Stimulated activated CD8-positive, alpha-beta memory T cell treated with anti-CD3 and anti-CD28 coated beads, Interleukin-15, amount 100 ng/mL, for 24 hours (primary cell): ENCODE measurements at places on chromosomes 1 and 21.

DNA sequence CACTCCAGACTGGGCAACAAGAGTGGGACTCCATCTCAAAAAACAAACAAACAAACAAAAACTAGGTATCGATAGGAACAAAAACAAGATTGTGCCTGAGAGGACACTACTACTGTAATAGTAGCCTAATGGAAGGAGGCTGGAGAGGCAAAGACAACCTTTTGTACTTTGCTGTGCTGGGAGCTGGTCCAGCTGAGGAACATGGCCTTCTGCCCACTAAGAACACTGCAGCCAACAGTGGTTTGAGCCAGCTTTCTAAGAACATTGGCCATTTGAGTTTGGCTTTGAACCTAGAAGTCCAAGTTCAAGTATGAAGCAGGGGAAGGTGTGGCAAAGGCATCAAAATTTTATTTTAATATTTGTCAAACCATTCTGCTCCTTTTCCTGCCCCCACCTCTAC, 22.7 kb upstream of the RGS8 start:
- no peak for DNase-seq

- DNase-seq: no peak
Observed at GRCh38 chr1:237141502-237141901, 99.5 kb downstream of the RYR2 start.

- DNase-seq: no peak
Observed at GRCh38 chr1:212346601-212347000, 61.4 kb downstream of the PPP2R5A start.

DNA sequence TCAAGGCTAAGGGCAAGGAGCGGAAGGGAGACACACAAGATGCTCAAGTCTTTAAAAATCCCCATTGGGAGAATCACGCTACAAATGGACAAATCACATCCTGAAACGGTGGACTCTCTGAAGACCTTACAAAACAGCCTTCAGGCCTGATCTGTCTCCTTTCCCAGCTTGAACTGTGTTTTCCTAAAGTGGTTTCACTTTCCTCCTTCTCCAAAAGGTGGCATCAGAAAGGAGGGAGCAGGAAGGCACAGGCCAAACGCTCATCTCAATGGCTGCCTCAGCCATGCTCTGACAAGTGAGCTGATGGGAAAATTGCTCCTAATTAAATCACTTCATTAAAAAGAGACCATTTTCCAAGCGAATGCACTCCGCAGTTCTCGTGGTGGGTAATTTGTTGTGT, 47.7 kb downstream of the UTP25 start:
- DNase-seq: no peak

- DNase-seq: no peak
Observed at GRCh38 chr21:43905726-43906455, 40.9 kb downstream of the AGPAT3 start.

GRCh38 chr1:25672763-25673409, 56.3 kb downstream of the MAN1C1 start:
- DNase-seq: no peak

- no peak for DNase-seq
Observed at GRCh38 chr1:230797942-230798365, 50.8 kb downstream of the CAPN9 start.

DNA sequence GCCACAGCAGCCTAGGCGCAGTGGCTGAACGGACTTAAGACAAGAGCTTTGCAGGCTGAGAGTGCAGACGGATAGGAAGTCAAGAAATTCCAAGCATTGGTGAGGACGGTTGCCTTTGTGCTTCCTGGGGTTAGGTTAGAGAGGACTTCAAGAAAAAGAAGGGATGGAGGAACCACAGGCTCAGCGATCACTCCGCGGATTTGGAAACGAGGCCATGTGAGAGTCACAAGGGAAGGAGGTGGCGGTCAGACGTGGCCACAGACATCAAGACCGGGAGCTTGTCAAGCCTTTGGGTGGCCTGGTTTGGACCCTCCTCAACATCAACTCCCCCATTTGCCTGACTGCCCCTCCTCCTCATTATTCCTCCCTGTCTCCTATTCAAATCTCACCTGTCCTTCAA, 62.3 kb downstream of the NID1 start:
- DNase-seq: no peak

GRCh38 chr1:119981986-119982815, 85.9 kb upstream of the ADAM30 start:
- DNase-seq: no peak

DNA sequence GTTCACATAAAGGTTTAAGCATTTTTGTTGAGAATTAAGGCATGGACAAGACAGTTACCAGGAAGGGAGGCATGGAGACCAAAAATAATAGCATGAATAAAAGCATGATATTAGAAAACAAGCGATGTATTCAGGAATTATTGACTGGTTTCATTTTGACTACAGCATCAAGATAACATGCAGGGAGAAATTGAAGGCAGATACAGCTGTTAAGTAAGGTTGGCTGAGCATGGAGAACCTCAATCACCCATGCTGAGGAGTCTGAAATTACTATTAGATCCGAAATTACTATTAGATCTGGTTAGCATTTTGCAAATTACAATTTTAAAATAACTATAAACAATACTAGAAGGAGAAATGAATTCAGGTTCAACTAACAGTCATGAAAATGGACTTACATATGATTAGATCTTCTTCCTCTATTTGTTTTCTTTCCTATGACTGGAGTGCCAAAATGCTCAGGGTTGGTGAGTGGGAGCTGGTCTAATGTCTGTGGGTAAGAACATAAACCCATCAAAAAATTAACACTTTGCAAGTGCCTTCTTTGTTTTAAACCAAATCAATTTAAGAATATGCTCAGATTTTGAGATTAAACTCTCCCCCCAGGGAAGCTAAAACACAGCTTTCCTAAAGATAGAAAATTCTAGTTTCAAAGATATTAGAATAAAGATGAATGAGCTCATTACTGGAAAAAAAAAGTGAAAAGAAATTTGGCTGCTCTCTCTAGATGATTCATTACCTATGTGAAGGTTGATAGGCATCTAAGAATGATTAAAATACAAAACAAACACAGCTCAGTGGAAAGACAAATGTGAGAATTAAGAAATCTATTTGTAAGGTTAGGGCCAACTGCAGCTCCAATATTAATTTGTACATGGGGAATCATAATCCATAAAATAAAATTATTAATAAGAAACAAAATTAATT, 81.7 kb downstream of the ARID4B start:
- DNase-seq: no peak

DNA sequence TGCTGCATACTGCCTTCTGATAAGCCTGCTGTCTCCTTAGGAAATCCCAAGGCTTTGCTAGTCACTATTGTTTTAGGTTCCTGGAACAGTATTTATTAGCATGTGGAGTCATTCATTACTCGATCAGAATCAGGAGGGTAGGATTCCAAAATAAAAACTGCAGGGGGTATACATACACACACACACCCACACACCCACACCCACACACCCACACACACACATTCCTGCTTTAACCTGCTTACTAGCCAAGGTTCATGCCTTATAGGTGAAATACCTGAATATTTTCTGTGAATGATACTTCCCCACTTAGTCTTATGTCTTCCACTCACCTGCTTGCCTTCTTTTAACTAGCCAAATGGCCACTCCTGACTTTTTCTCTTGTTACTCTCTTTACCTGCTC, 325.1 kb downstream of the ADGRL2 start:
- no peak for DNase-seq
